Activated CD4-positive, alpha-beta T cell treated with anti-CD3 and anti-CD28 coated beads for 24 hours (primary cell): ENCODE measurements at places on chromosomes 5 and 9.

DNA sequence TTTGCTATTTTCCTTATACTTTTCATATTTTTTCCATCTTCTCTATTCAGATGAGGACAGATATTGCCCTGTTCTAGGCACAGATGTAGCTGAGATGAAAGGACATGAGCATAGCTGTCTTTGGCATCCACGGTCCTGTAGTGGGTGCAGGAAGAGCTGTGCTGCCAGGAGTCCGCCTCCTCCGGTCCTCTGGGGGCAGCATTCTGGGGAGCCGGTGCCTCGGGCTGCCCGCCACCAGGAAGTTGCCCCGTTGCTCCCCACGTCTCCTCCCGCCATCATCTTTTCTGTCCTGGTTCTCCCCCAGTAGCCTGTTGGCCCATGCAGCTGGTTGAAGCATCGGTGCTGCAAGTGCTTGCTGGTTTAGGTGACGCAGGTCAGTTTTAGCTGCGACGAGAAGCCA, 170.0 kb upstream of the IRX4 start:
- DNase-seq = no peak

- DNase-seq = no peak
Observed at GRCh38 chr5:157590478-157590877, 14.9 kb upstream of the ADAM19 start.

DNA sequence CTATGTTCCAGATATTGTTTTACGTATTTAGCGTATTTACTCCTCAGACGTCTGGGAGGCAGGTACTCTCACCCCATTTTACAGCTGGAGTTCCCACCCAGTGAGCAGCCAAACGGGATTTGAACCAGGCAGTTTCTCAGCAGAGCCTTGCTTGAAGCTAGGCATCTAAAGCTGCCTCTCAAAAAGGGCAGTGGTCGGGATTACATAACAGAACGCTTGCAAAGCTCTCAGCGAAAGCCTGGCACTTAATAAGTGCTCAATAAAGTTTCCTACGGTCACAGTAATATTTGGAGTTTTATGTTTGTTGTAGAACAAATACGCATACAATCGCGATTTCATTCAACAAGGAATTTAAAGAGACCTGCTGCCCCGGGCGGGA, 286 bp upstream of the BSPRY start:
- DNase-seq = no peak

DNA sequence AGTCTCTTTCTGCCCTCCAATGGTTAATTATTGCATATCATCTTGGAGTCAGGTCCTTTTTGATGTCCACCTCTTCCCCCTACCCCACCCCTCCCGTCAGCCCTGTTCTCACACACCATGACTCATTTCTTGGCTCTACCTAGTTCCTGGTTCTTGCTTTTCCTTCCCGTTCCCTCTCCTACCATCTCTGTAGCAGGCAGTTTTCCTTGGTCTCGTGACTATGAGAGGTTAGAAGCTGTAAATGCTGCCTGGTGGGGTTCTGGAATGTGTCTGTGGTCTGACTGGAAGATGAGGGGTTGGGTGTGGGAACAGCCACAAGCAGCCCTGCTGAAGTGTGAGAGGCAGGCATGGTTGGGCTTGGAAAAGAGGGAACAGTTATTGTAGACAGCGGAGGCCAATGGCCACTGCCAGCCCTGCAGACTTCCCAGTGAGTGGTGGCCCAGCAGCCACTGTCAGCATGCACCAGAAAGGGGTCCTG, 18.2 kb downstream of the SLC22A5 start:
- DNase-seq = no peak

- no peak for DNase-seq
Observed at GRCh38 chr5:143413958-143414669, 10.6 kb upstream of the NR3C1 start.

DNA sequence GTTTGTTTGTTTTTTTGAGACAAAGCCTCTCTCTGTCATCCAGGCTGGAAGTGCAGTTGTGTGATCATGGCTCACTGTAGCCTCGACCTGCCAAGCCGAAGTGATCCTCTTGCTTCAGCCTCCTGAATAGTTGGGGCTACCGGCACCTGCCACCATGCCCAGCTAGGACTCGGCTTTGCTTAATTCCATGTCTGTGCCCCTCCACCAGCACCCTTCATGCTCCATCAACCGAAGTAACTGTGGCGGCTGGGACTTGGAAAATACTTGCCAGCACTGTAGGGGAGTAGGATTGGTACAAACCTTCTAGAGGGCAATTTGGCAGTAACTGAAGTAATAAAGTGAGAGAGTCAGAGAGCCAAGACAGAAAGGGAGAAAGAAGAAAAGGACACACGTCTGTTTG, 19.0 kb downstream of the FAXDC2 start:
- DNase-seq = no peak

GRCh38 chr9:120920806-120921178, 5.8 kb downstream of the TRAF1 start:
- DNase-seq = no peak

- DNase-seq = no peak
Observed at GRCh38 chr9:13879981-13880380, 434.0 kb downstream of the NFIB start.

DNA sequence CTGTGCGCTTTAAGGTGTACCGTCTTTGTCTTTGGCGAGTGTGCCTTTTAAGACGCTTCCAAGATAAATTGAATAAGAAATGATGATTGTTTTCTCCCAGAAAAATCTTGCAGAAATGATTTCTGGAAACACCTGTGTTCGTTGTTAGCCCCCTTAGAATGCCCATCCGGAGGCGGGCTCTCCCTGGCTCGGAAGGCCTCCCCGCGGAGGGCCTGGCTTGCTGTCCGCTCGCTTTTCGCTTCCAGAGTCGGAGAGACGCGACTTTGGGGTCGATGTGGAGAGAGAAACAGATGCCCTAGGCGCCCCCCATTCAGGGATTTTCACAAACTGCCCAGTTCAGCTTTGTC, 23.9 kb downstream of the LECT2 start:
- no peak for DNase-seq

DNA sequence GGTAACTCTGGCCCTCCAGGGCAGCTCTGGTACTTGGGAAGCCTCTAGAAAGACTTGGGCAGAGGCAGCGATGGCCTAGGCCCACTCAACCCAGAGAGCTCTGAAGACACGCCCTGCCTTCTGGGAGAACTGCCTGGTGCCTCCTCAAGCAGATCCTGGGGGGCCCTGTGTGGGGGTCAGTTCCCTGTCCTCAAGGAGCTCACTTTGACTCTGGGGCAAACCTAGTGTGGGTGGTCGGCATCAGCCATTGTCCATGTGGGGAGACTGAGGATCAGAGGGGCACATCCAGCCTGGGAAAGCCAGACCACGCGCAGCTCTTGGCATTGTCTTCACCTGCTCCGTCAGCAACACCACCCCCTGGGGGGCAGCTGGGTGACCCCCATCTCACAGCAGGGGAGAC, 28.0 kb downstream of the ABO start:
- DNase-seq = no peak

GRCh38 chr5:128645581-128645980, 107.5 kb upstream of the FBN2 start:
- DNase-seq = no peak

DNA sequence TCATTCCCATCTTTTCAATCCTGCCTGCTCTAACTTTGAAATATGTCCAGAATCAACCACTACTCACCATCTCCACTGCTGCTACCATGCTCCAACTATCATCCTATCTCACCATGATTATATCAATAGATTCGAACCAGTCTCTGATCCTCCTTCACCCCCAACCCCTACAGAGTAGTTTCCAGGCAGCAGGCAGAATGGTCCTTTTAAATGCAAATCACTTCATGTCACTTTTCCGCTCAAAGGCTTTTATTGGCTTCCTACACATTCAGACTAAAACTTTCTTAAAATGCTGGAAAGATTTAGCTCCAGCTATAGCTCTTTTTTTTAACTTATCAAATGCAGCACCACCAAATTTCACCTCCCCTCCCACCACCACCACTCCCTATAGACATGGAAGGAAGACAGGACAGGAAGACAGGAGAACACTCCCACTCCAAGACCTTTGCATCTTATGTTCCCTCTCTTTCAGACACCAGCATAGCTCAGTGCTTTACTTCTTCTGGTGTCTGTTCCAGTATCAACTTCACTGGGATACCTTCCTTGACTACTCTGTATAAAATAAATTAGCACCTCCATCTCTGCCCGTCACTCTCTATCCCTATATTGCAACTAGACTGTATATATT, 9.9 kb upstream of the PPP2R2B start:
- no peak for DNase-seq

GRCh38 chr9:78618735-78619134, 321.8 kb downstream of the PSAT1 start:
- DNase-seq = no peak

- DNase-seq = no peak
Observed at GRCh38 chr5:154757814-154758406, 2.7 kb downstream of the LARP1 start.
